Endothelial cell of coronary artery (primary cell): ENCODE measurements at places on chromosomes 3 and 15. TPM values are rescaled to one million over a fixed set of nuclear protein-coding genes. Genes with fewer than 3 reads are reported as not detected.

APPL1 gene
- 32.9 and 38.4 TPM in 2 replicates for total RNA-seq

SCAMP5 gene
- total RNA-seq, result 1.9 and 3.3 TPM in 2 replicates

SQOR gene
- total RNA-seq, result 23.6 and 46.6 TPM in 2 replicates

FANCD2OS gene
- total RNA-seq, result not detected in 2 replicates

SPATA12 gene
- 0.09 and 0.18 TPM in 2 replicates for total RNA-seq

MEX3B gene
- total RNA-seq, result 10.4 and 12.4 TPM in 2 replicates

UBE2E2 gene
- 26.6 and 43.3 TPM in 2 replicates for total RNA-seq
